Kidney (tissue), 22 donors: ENCODE measurements at places on chromosomes 3 and 15. TPM values are rescaled to one million over a fixed set of nuclear protein-coding genes. Genes with fewer than 3 reads are reported as not detected.

The SLC28A2 gene
- not detected for total RNA-seq

The PRICKLE2 gene
- total RNA-seq: 22.9 TPM

The SLC26A6 gene
- 15.4 TPM for total RNA-seq

DNA sequence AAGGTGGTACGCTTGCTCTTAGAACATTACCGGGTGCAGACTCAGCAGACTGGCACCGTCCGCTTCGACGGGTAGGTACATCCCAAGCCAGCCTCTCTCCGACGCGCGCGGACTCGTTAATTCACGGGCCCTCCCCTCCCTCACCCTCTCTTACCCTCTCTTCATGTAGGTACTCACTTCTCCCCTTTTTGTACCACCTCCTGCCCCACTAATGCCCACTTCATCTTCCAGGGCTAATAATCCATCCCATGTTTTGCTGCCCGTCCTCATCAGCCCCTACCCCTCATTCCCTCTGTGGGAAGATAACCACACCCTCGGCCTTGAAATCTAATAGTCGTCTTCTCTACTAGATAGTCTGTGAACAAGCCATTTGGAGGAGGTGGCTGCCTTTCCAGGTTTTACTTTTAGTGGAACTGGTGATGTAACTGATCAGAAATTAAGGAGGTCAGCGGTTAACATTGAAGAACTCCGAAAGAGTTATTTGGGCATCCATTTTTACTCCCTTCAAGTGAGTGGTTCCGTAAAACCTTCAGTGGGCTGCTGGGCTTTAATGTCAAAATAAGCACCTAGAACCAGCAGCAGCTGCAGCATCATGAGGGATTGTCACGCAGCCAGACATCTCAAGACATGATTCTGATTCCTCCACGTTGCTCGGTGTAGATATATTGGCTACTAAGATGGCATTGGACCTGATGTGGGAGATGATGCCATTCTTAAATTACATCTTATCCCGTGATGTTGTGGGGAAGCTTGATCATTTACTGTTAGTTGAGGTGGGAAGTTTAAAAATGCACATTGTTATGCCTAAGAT is 1.3 kb downstream of the FEM1B start:
- DNase-seq: peak; percentile 75

DNA sequence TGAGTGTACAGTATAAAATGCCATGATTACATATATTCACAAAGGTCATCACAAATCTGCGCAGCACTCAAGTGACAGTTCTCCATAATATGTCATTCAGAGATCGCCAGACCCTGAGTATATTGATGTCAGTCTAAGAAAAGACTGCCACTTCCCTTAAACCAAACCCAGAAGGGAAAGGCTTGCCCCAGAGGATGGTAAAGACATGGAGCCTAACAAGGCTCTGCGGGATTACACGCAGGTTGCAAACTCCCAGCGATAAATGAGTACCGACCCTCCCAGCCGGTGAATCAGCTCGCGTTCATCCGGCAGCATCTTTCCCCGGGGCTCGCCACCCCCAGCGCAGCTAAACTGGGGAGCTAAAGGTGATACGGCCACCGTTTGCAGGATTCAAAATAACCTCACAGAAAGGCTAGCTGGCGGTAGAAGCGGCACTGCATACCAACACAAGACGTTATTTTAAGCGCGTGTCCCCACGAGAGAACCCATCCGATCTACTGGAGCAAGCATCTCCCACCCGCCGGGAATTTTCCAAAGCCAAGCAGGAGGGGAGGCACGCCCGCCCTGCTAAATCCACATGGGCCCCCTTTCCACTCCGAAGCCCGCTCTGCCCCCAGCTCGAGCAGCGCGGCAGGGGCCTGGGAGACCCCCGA is 643 bp downstream of the MYO5A start:
- DNase-seq: peak; percentile 50

The DCLK3 gene
- not detected for total RNA-seq

DNA sequence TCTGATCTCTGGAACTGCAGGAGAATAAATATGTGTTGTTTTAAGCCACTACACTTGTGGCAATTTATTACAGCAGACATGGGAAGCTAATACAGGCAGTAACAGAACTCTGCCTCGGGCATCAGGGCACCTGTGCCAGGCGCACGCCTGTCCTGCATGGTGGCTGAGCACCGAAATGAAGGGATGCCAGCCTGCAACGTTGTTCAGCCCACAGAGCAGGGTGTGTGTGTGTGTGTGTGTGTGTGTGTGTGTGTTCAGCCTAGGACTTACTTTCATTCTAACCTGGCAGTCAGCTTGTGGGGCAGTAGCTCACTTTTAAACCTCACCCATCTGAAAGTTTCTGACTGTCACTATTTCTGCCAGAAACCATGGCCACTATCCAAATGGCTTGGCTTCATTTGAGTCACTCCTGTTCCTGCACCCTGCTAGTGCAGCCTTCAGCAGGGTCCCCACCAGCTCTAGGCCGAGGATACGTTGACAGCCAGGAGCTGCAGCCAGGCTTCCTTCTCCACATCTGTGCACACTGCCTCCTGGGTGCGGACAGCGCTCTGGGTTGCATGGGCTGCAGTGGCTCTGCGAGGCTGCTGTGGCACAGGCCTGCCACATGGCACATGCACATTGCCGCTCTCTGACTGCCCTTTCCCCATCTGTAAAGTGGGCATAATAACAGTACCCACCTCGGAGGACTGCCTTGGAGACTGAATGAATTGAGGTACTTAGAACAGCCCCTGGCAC is 4.5 kb downstream of the UROC1 start:
- peak; percentile 54 for DNase-seq

DNA sequence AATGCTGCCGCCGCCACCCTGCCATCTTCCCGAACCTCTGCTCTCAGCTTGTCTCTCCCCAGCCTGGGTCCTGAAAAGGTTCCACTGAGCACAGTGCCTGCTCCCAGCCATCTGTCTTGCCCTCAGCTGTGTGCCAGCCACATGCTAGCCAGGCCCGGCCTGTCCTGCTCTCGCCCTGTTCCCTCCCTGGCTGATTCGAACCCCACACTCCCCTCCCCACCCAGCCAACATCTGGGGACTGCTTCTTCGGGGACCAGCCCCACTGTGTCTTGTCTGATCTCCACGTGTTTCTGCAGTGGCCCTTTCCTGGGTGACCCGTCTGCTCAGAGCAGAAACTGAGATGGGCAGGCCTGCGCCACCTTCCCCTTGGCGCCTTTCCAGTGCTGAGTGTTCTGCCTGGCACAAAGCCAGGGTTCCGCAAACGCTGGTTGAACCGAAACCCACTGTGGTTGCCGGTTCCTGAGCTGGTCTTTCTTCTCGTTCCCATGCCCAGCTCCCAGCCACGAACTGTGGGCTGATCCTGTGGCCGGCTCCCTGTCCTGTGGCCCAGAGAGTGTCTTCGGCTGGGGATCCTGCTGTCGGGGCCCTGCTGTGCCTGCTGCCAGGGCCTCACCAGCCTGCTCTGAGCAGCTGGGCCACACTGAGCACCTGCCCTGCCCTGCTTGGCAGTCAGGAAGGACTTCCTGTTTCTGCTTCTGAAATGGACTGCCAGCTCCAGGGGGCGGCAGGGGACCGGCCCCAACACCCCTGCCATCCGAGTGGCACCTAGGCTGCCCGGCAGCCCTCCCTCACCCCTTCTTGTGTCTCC is 62.7 kb upstream of the KLF13 start:
- peak; percentile 17 for DNase-seq

DNA sequence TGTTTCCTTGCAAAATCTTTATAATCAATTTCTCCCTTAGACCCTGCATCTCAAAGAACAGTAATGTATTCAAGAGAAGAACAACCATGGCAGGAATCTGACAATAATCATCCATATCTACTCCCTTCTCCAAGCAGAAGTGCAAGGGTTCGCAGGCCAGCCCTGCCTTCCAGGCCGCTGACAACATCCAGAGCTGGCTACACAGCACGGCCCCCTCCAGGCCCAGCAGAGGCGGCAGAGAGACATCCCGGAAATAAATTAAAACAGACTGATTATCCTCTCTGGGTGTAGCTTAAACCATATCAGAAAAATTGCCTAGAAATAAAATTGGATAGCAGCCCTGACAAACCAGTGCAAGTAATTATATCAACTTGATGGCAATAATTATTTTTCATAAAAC is 223.3 kb downstream of the FAM43A start:
- DNase-seq: no peak
